ENCODE measurements at places on chromosomes 3 and 15.

DNA sequence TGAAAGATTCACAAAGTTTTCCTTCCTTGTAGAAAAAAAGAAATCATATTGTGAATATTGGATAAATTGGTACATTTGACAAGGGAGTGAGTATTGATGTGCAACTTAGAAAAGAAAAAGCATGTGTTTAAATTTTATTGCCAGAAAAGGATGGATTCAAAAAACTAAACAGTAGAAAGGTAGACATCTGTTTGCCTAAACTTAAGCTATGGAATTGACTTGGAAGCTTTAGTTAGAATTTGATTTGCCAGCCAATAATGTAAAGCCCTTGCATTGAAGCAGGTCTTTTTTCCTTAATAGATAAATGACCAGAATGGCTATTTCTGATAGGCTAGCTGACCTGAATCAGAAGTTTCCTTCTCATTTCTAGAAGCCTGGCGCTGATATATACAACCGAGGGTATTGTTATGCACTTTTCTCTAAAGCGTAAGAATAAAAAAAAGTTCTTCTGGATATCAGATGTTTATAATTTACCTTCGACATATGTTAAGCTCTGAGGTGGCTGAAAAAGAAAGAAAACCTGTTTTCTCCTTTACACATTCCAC is 4.2 kb downstream of the RARB start:
- DNase-seq = no peak

GRCh38 chr3:29128001-29128400 is 152.9 kb upstream of the RBMS3 start:
- DNase-seq = peak; percentile 54

GRCh38 chr3:7684182-7684715 is 817.4 kb upstream of the LMCD1 start:
- no peak for DNase-seq

DNA sequence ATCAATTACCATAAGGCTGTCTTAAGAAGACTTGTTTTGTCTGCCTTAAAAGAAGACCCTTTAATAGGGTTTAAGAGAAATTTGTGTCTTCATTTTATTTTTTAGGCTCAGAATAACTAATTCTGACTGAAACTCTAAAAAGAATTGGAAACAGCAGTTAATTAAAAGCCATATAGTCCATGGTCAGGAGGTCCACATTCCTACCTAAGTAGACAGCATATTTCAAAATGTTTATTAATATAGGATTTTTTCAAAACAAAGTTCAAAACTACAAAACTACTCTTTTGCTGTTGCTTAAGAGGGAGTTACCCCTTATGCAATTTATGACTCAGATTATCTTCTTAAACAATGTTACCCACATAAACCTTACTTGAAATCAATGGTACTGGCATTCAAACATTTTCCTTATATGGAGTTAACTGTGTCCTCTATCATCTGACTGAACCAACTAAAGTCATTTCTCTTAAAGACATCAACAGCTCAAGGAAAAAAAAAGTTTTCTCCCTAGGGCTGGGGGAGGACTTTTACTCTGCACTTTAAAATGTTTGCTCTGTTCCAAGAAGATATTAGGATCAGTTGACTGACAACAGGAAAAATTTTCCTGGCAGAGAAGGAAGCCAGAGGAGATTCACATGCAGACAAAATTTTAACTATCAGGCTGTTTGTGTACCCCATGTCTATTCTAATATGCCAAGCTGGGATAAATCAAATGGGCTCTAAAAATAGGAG is 56.8 kb upstream of the NANOGP8 start:
- peak; percentile 14 for DNase-seq

DNA sequence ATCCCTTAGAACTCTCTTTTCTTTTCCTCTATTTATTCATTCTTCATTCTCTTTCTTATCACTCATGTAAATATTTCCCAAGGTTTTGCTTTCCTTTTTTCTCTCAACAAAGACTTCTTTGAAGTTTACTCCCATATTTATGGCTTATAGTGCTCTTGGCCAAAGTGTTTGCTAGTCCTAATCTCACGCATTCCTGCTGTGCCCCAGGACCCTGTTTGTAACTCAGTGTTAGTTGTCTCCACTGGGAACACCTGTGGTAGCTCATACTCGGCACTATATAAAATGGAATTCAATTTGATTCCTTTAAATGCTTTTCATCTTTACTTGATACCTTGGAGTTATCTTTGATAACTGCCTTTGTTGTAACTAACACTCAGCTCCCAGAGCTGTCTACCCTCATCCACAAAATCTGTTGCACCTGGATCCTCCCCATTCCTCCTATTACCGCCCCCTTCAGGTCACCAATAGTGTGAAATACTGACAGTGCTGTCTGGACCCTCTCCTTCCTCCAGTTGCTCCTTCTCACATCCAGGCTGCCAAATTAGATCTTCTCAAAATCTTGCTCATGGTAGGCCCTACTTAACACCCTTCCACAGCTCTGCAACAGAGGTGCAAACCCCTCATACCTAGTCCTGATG is 76.8 kb downstream of the TIGIT start:
- DNase-seq = no peak

GRCh38 chr3:47849186-47849698 is 46.3 kb downstream of the DHX30 start:
- no peak for DNase-seq

DNA sequence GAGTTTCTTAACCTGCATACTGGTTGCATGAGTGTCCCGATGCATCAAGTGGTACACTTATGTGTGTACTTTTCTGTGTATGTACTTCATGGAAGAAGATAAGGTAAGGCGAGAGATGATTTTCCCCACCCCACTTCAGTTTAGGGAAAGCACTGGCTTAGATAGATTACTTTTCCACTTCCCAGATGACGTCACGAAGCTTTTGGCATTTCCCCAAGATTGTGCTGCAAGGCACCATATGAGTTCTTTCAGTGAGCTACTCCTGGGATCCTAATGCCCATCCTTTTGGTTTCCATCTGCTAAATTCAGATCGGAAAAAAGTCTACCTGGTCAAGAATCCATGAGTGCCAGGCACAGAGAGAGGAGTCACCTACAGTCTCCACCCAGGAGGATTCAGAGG is 4.5 kb downstream of the IL17RB start:
- DNase-seq = no peak

GRCh38 chr3:22685597-22685996 is 517.5 kb upstream of the UBE2E2 start:
- no peak for DNase-seq

- DNase-seq = no peak
These were observed 281.2 kb upstream of the DPH6 start for GRCh38 chr15:35827141-35827540.

DNA sequence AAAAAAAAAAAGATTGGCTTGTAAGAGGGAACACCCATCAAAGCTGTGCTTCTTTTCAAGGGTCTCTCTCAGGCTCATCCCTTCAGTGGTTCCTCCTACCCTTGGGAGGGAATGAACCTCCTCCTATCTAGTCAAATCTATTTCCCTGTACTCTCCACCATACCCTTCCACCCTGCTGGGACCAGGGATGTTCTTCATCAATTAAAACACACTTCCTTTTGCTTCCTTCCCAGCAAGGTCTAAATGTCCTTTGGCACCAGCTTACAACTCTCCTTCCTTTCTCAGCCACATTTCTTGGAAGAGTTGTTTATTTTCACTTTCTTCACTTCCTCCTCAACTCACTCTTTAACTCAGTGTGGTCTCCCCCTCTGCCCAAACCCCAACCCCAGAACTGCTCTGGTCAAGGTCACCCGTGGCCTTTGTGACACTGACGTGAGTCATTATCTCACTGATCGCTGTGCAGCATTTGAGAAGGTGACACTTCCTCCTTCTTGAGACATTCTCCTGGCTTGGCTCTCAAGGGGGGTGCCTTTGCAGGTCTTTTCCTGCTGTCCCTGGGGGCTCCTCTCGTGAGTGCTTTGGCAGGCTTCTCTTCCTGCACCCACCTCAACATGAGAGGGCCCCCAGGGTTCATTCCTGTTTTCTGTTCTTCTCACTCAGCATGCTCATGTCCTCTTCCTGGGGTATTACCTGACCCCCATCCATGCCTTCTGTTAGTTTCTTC is 210.5 kb upstream of the TLE3 start:
- DNase-seq = no peak

- no peak for DNase-seq
These were observed 5.1 kb downstream of the RNU6-1 start for GRCh38 chr15:67834581-67835296.

DNA sequence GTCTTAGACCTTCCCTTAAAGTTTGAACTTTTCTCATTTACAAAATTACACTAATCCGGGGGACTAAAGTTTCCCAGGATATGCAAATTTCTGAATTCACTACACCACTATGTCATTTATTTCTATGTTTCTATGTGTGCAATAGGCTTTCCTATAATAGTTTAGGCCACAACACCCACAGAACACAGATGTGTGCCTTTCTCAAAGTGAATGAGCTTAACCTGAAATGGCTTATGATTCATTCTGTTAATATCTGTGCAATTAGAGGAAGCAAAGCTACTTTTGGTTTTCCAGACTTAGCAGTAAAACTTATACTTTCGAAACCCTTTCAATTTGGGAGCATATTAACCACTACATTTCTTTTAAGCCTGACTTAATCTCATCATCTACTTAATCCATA is 748.1 kb downstream of the GBE1 start:
- DNase-seq = no peak

GRCh38 chr3:181952221-181952620 is 240.5 kb downstream of the SOX2 start:
- DNase-seq = no peak

DNA sequence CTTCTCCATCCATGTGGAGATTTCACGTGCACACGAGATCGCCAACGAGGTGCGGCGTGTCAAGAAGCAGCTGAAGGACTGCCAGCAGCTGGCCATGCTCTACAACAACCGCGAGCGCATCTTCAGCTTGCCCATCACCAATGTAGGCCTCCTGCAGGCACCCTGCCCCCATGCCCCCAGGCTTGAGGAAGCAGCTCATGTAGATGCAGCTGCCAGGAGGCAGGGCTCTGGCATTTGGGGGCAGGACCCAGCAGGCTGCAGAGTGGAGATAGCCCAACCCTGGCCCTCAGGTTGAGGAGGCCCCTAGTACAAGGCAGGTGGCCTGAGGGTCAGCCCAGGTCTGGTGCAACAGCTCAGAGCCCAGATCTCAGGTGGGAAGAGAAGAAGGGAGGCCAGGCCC is 36.4 kb downstream of the DNAH1 start:
- no peak for DNase-seq

DNA sequence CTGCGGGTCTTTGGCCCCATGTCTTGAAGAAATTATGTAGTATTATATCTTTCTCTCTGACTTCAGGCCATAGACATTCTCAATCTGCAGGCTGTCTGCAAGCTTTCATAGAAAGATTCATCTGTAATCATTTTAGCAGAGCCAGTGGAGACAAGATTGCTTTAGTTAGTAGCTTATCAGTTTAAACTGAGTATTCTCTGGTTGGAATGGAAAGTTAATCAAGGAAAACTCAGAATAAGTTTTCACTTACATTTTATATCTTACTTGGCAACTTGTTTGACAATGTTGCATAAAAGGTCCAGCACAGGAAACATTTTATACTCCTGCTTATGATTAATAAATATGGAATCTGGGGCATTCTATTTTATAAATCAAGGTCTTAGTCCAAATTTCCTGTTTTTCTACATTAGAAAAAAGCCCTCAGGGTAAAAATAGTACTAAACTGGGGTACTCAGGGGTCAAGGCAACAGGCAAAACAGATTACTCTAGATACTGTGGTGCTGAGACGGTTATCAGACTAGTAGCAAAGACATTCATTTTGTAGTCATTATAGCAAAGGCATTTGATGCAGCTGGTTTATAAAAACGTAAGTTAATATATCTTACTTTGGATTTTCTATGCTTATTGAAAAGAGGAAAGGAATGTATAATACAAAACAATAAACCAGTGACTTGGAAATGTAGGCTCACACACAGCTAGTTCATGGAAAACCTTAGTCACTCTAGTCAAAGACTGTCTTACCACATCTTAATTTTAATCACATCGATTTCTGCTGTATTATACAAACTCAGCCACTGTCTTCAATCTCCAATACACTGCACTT is 45.2 kb upstream of the FILIP1L start:
- DNase-seq = no peak

DNA sequence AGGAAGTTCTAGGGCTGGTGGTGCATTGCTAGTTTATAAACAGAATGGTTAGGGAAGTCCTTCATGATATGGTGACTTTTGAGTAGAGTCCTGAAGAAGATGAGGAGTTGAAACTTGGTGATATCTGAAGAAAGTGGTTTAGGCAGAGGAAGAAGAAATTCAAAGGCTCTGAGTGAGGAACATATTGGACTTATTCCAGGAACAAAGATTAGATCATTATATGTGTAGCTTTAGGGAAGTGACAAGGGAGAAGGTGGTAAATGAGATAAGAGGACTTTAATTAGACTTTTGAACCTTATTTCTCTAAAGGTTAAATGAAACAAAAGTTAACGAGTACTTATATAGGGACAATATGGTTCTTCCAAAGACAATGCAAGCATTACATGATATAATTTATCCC is 286.7 kb downstream of the DOCK3 start:
- DNase-seq = no peak

- DNase-seq = no peak
These were observed 261.6 kb upstream of the LYSMD4 start for GRCh38 chr15:99994849-99995248.

DNA sequence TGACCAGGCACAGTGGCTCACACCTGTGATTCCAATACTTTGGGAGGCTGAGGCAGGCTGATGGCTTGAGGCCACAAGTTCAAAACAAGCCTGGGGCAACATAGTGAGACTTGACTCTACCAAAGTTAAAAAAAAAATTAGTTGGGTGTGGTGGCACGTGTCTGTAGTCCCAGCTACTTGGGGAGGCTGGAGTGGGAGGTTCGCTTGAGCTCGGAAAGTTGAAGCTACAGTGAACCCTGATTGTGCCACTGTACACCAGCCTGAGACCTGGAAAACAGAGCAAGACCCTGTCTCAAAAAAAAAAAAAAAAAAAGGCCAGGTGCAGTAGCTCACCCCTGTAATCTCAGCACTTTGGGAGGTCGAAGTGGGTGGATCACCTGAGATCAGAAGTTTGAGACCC is 3.1 kb downstream of the CDC25A start:
- no peak for DNase-seq

All from myocyte (in vitro differentiated cells).